Eye (tissue), 1 donor: ENCODE measurements at places on chromosomes 5 and 9.

GRCh38 chr5:132479111-132479951 lies 11.2 kb downstream of the IRF1 start:
- no peak for DNase-seq

- no peak for DNase-seq
Measured at GRCh38 chr5:21236971-21237427, 1249.0 kb upstream of the CDH18 start.

GRCh38 chr9:70425192-70425591 lies 10.7 kb upstream of the KLF9 start:
- DNase-seq: no peak

DNA sequence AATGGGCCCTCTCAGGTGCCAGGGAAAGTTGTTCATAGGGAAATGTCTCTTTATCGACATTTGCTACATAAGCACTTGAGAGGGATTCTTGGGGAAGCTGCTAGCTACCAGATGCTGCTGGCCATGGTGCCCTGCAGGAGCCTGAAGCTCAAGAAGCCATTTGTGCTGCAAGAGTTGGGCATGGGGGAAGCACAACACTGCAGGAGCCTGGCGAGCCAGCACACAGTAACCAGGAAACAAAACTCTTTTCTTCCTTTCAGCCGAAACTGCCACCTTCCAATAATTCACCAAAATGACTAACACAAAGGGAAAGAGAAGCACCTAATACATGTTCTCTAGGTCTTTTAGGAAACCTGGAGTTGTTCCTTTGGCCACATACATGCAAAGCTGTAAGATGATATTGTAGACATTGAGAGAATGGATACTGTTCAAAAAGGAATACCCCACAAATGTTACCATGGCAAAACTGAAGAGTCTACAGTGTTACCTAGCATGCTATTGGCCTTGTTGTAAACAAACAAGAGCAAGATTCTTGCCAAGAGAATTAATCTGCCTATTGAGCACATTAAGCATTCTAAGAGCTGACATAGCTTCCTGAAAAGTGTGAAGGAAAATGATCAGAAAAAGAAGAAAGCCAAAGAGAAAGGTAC lies 26.1 kb upstream of the LARP1 start:
- no peak for DNase-seq

GRCh38 chr9:134644725-134645606 lies 3.4 kb downstream of the COL5A1 start:
- DNase-seq: peak; percentile 96

DNA sequence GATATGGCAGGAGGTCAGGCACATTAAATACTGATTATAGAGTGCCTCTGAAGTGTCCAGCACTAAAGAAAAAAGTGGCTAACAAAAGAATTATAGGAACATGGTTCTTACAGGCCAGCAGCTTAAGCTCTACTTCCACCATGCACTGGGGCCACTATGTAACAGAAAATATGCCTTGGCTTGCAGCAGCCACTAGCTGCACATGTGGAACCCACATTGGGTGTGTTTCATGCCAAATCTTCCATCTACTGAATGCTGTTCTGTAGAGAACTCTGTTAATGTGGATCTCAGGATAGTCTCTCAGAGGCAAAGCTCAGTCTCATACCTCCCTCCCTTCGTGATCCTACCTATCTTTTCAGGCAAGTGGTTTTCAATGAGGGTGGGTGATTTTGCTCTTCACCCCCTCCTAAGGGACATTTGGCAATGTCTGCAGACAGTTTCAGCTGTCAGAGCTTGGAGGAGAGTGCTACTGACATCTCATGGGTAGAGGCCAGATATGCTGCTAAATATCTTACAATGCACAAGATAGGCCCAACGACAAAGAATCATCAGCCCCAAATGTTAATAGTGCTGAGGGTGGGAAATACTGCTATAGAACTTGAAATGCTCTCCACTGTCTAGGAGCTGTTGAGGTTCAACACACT lies 218.9 kb downstream of the TARS1 start:
- no peak for DNase-seq

- DNase-seq: no peak
Measured at GRCh38 chr5:160266044-160266443, 36.7 kb downstream of the FABP6 start.

DNA sequence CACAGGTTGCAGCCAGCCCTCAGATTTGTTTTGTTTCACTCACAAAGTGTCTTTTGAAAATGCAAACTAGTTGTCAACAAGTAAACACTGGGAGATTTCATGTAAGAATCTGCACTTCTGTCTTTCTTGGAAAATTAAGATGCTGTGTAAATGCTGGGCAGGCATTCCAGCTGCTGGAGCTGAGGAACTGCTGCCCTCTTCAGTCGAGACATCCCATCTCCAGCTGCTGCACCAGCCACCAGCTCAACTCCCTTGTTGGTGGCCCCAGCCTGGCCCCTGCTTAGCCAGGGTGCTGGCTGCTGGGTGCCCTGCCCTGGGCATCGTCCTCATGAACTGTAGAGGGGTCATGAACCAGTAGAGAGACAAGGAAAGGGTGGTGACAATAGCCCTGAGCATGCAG lies 33.1 kb upstream of the AFAP1L1 start:
- DNase-seq: no peak

DNA sequence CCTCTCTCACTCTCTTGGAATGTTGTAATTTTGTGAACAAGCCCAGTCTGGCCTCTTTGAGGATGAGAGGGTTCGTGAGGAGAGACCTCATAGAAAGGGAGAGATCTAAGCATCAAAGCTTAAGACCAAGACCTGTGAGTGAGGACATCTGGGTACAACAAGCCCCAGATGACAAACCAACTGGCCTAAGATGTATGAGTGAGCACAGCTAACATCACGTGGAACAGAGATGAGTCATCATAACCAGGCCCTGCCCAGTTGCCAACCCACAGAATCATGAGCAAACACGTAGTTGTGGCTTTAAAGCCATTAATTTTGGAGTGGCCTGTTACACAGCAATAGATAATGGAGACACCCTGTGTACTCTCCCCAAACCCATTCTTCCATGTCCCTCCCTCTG lies 439.1 kb upstream of the KIF2A start:
- no peak for DNase-seq

- DNase-seq: no peak
Measured at GRCh38 chr5:91232523-91232922, 150.6 kb downstream of the ARRDC3 start.

DNA sequence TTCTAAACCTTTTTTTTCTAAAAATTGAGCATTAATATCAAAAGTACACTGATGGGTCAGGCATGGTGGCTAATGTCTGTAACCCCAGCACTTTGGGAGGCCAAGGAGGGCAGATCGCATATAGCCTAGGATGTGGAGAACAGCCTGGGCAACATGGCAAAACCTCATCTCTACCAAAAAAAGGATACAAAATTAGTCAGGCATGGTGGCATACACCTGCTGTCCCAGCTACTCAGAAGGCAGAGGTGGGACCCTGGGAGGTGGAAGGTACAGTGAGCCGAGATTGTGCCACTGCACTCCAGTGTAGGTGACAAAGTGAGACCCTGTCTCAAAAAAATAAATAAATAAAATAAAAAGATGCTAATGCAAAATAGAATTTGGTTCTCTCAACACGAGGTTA lies 49.4 kb downstream of the RAPGEF1 start:
- DNase-seq: no peak

GRCh38 chr5:169867347-169867746 lies 112.9 kb downstream of the INSYN2B start:
- no peak for DNase-seq

- DNase-seq: no peak
Measured at GRCh38 chr5:98144710-98145109, 628.8 kb upstream of the RGMB start.

DNA sequence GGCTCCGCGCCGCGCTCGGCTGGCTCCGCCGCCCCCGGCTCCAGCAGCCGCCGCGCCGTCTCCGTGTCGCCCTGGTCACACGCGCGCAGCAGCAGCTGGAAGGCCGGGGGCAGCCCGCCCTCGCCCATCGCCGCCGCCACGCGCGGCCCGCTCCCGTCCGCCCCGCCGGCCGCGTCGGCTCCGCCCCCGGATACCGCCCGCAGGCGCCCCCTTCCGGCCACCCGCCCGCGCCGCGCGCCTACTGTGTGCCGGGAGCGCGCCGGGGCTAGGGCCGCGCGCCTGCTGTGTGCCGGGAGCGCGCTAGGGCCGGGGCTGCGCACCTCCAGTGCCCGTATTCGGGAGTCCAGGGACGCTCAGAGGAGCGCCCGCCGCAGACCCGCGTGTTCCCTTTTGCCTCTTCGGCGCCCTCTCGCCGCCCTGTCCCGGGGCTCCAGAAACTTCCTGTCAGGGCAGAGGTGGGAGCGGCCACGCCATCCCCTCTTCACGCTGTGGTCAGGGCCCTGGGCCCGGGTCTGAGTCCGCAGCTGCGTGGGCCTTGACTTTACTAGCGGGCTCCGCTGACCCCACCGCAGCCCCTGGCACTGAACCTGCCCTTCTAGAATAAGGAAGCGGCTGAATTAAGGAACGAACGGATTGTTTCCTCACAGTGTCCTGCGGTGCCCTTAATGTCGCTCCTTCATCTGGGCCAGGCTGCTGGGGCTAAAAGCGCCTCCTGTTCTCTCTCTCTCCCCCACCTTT lies at the start of gene ANKS6:
ANKS6 (minus strand) TSS at position 192 of the 738 bp plus-strand sequence; CDS start at position 128, 64 bp downstream.
- DNase-seq: peak; percentile 94

DNA sequence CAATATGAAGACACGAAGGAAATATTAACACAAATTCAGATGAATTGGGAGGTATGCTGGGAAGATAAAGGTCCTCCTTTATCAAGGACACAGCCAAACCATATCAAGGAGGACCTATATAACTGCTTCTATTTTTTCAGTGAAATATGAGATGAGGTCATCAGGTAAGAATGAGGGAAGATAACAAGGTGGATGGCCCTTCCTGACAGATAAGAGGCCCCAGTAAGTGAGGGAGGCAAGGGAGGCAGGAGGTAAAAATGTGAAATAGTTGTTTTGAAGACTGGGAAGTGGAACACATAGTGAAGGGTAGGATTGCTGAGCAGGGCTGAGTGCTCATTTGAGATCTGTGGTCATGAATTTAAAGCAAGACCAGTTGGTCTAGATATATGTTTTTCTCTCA lies 60.0 kb upstream of the FOXE1 start:
- no peak for DNase-seq

DNA sequence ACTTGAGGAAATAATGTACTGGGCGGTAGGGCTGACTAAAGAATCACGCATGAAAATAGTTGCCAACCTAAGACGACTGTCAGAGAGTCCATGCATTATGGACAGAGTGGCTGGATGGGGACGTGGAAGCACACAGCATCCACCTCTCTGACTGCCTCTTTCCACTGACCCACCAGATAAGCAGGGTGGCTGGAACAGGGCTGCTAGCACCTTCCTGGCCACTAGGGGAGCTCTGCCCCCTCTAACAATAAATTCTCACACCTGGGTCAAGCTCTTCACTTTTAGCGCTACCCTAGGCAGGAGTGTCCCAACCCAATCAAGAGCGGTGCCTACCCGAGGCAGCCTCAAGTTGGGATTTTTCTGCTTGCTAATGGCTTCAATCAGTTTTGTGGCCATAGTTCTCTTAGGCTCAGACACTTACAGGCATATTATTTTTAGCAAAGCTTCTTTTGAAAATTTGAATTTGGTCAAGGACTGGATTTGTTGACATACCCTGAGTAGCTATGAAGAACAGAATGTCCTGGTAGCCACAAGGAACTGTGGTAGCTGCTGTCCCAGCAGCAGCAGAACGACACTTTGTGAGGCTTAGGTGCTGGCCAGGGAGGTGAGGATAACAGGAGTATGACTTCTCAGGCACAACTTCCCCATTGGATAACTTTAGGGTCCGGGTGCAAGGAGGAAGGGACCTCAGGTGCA lies 6.9 kb upstream of the TPM2 start:
- DNase-seq: peak; percentile 61

DNA sequence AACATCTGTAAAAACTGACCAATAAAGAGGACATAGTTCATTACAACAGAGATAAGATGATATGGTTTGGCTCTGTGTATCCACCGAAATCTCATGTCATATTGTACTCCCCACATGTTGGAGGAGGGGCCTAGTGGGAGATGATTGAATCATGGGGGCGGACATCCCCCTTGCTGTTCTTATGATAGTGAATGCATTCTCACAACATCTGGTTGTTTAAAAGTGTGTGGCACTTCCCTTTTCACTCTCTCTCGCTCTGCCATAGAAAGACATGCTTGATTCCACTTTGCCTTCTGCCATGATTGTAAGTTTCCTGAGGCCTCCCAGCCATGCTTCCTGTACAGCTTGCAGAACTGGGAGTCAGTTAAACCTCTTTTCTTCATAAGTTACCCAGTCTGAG lies 292.8 kb downstream of the SLF1 start:
- no peak for DNase-seq

GRCh38 chr9:129173296-129174101 lies 4.6 kb downstream of the IER5L start:
- DNase-seq: peak; percentile 35

GRCh38 chr5:76811214-76811613 lies 7.6 kb upstream of the F2RL1 start:
- DNase-seq: no peak

DNA sequence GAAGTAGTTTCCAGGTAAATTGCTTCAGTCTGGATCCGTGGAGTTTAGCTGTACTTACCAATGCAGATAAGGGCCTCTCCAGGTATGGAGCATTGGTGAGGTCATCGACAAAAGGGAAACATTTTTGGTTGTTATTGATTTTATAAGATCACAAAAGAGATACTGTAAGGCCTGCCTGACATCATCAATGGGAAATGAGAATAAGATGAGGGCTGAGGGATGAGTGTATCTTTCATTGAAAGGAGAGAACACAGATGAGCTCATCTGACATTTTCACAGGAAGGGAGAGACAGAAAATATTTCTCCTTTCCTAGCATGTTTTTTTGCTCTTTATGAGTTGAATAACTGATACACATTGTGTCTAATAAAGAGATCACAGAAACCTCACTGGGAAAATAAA lies 233.6 kb downstream of the SAXO1 start:
- no peak for DNase-seq

GRCh38 chr5:152869971-152870370 lies 464.9 kb upstream of the NMUR2 start:
- no peak for DNase-seq

DNA sequence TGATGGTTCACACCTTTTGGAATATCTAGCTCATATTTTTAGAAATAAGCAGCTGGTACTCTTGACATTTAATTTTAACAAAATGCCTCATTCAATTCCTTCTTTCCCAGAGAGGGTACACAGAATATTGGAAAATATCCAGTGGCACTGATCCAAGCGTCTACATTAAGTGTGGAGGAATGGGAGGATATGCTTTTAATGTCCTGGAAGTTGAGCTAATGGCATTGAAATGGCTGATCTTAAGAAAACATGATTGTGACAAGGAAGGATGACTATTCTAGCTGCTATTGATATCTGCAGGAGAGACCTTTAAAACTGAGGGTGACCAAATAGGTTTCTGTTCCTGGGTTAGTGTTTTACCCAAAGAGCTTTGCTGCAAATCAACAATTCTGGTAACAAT lies 30.0 kb downstream of the ZNF366 start:
- DNase-seq: no peak

DNA sequence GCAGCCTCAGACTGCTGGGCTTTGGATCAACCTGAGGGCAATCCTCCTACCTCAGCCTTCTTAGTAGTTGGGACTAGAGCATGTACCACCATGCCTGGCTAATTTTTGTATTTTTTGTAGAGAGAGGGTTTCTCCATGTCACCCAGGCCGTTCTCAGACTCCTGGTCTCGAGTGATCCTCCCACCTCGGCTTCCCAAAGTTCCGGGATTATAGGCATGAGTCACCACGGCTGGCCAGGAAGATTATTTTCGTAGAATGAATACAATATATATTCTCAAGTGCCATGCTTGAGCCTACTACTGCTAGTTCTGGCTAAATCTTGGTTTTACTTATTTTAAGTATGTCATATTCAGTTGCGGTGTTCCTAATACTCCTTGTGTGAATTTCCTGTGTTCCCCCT lies 88.2 kb upstream of the CLINT1 start:
- DNase-seq: no peak
